Spleen (tissue), 13 donors: ENCODE measurements at places on chromosomes 7 and 10. TPM values are rescaled to one million over a fixed set of nuclear protein-coding genes. Genes with fewer than 3 reads are reported as not detected.

Gene KIF11
- total RNA-seq = 6.2 TPM

DNA sequence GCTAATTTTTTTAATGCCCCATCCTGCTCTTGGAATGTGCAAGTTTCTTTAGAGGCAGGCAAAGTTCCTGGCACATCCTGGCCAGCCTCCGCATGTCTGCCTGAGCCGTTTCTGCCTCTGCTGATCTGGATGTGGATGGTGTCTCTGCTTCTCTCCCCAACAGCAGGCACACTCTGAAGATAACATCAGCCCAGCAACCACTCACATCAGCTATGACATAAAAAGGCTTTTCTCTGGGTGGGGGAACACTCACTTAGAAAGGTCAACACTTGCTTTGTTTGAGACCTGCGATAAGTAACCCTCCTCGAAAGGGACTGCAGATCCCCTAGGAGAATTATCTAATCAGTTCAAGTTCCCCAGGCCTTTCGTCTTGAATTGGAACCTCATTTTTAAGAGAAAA is 142.9 kb downstream of the FGFR2 start:
- no peak for DNase-seq
- no peaks in the 10 kb centered on the region for H3K36me3 ChIP-seq
- H3K4me1 ChIP-seq = no peaks in the 10 kb centered on the region
- H3K27me3 ChIP-seq = no peaks in the 10 kb centered on the region

Gene CC2D2B
- total RNA-seq = 1.7 TPM

DNA sequence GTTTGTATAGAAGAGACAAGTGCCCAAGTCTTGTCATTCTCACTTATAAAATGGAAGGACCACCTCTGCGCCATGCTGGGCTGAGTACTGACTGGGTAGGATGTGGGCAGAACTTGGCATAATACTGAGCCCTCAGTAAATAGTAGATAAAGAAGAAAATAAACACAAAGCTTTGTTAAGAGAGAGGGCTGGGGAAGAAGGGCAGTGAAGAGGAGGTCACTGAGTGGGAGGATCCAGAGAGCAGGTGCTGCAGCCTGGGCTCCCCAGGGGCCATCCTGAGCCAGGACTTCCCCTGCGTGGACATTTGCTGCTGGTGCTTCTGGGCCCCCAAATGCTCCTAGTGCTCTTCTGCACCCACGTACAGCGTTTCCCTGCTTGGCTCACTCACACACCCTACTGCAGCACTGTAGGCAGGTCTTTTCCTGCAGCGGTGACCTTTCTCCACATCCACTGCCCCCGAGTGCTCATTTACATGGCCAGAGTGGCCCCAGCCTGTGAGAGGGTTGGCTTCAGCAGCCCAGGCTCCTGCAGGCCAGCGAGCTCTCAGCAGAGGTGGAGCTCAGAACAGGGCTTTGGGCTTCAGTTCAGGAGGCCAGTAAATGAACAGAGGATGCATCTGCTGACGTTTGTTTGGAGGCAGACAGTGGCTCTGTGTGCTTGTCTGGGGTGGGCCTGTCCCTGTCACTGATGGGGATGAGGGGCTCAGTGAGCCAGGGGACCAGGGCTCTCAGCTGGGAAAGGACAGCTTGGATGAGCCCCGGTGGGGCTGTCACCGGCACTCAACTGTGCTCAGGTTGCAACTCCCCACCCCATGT is 164.6 kb downstream of the ADARB2 start:
- H3K36me3 ChIP-seq = no peaks in the 10 kb centered on the region
- H3K27me3 ChIP-seq = no peaks in the 10 kb centered on the region
- H3K27ac ChIP-seq = no peak overlapping the region
- H3K4me1 ChIP-seq = no peaks in the 10 kb centered on the region
- DNase-seq = no peak

GRCh38 chr7:33965183-33965744 is 59.9 kb downstream of the BMPER start:
- DNase-seq = no peak
- H3K4me1 ChIP-seq = no peaks in the 10 kb centered on the region
- H3K27me3 ChIP-seq = no peaks in the 10 kb centered on the region
- no peaks in the 10 kb centered on the region for H3K36me3 ChIP-seq
- no peak overlapping the region for H3K27ac ChIP-seq

Gene OIT3
- 19.4 TPM for total RNA-seq

DNA sequence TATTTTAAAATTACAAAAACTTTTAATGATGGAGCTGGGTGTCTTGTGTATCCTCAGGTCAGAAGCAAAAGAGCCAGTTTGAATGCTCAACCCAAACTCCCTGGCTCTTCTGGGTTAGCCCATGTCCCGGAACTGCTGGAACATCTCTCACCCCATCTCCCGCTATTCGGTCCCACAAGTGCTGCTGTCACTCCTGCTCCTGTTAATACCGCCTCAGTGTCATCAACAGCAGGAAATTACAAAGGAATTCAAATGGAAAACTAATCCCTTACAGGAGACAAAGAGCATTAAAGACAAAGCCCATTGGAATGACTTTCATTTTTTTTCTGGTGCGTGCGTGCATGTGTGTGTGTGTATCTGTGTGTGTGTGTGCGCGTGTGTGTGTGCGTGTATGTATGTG is 112.0 kb upstream of the C7orf33 start:
- H3K4me1 ChIP-seq = no peaks in the 10 kb centered on the region
- no peak for DNase-seq
- no peak overlapping the region for H3K4me3 ChIP-seq
- no peaks in the 10 kb centered on the region for H3K36me3 ChIP-seq
- no peak overlapping the region for H3K27ac ChIP-seq

DNA sequence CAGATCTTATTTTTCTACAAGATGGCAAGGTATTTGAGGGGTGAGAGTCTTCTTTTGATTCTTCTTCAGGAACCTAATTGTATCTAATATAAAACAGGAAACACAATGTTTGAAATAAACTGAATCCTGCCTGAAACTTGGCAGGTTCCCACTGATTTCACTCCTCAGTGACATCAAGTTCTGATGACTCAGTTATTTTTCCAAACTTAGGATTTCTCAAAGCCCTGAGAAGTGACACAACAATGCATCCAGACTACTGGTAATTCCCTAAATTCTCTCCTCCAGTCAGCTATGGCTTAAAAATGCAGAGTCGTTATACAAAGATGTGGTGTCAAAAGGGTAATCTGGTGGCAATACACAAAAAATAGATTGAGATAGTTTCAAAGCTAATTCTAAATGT is 80.9 kb downstream of the ABLIM1 start:
- no peak overlapping the region for H3K27ac ChIP-seq
- no peaks in the 10 kb centered on the region for H3K27me3 ChIP-seq
- no peaks in the 10 kb centered on the region for H3K36me3 ChIP-seq
- no peaks in the 10 kb centered on the region for H3K4me1 ChIP-seq
- H3K4me3 ChIP-seq = no peak overlapping the region
- no peak for DNase-seq

GRCh38 chr10:123143162-123143824 is 4.6 kb upstream of the HMX2 start:
- peaks cover 65% of the 10 kb centered on the region for H3K4me1 ChIP-seq
- H3K36me3 ChIP-seq = no peaks in the 10 kb centered on the region
- no peak overlapping the region for H3K4me3 ChIP-seq
- DNase-seq = no peak

Gene STRIP2
- 1.3 TPM for total RNA-seq

- DNase-seq = no peak
- no peak overlapping the region for H3K4me3 ChIP-seq
- H3K27ac ChIP-seq = no peak overlapping the region
- H3K27me3 ChIP-seq = no peaks in the 10 kb centered on the region
- H3K36me3 ChIP-seq = no peaks in the 10 kb centered on the region
- no peaks in the 10 kb centered on the region for H3K4me1 ChIP-seq
Measured at GRCh38 chr7:40239755-40240303, 105.0 kb downstream of the SUGCT start.

Gene IFIT3
- 33.0 TPM for total RNA-seq
